Hippocampal formation (tissue), 2 donors: ENCODE measurements at places on chromosomes 6 and 20.

DNA sequence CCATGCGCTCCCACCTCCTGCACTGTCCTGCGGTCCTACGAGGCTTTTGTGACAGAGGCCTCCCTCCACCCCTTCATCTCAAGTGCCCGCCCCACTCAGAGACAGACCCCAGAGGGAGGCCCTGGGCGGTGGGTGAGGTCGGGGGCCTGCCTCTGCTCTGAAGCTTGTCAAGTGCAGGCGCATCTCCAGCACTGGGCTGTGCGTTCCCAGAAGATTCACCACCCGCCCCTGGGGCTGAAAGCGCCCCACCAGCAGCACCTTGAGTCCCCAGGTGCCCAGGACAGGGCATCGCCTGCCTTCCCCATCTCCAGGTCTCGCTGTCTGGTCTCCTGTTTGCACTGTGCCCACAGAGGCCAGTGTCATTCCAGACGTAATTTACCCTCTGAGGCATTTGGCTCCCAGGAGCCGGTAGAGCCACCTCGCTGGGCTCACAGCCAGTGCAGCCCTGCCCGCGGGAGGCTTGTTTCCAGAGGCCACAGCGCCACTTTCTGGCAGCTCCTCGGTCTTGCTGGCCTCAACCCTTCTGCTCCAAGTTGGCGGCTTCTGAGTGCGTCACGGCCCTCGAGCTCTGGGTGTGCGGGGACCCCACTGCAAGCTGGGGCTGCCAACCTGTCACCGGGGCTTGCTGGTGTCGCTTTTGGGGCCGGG lies 191.1 kb downstream of the TAF4 start:
- DNase-seq: no peak

DNA sequence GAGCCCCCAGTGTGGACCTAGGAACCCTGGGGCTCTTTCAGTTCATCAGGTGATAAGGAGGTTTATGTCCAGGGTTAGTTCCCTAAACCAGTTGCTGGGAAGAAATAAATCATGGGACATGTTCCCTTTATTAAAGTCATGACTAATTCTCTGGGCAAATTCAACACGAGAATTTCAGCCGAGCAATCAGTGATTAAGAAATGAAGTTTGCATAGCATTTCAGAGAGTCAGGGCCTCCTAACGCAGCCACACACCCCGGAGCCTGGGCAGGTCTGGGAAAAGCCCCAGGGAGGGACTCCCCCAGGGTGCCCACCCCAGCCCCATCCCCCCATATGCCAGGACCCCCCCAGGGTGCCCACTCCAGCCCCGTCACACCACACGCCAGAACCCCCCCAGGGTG lies 20.1 kb downstream of the SLCO4A1 start:
- DNase-seq: no peak

DNA sequence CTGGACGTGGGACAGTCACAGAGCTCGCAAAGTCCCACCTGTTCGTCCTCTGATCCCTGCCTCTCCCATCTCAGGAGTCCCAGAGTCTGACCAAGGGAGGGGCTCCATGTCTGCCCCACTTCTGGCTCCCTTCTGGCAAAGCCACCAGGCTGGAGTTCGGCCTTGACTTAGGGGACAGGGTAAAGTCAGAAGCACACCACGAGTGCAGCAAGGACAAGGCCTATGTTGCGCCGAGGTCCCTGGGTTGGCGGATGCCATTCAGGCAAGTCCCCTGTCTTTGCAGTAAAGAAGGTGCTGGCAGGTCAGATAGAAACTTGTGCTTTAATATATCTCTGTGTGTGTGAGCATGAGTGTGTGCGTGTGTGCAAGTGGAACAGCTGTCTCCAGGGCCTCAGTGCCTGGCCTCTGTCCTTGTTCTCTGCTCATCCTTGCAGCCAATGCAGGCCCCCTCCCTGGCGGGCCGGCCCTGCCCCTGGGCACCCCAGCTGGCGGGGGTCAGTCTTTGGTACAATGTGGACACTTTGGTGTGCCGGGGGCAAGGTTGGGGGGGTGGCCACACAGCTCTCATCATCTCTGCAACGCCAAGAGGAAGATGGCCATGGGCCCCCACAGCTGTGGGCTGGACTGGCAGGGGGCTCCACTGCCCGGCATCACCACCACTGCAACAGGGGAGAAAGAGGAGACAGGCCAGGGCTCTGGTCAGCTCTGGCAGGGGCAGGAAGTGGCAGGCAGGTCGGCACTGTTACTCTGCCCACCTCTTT lies 60.7 kb downstream of the MDGA1 start:
- DNase-seq: no peak

GRCh38 chr20:13526551-13526950 lies 112.2 kb downstream of the TASP1 start:
- DNase-seq: no peak

DNA sequence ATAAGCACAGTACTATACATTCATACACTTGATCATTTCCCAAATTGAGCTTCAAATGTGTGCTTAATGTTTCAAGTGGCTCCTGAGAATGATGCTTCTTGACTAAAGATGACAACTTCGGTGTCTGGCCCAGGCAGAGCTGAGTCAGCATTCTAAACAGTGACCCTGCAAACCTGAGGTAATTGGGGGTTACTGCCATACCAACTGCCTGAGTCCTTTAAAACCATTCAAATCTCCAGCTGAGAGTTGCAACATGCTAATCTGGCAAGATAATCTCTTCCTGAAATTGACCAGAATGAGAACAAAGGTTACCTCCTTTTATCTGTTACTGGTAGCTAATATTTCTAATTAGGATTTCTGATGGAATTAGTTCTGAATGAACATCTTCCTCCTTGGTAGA lies 8.2 kb downstream of the BACH2 start:
- DNase-seq: no peak

DNA sequence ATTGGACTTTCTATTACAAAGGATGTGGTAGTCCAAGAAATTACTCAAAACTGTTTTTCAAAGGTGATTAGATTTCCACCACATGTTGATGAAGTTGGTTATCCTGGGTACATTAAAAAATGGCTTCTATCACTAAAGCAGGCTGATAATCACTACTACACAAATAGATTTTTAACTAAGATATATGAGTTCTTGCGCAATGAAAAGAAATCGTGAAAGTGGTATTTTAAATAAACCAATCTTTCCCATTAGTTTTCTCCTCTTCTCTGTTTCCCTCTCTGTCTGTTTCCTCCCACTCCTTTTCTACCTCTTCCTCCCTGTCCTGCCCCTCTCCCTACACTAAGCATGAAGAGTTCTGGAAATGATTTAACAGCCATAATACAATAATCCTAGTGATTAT lies 487.9 kb upstream of the CITED2 start:
- DNase-seq: no peak

GRCh38 chr6:154951345-154952200 lies 43.5 kb upstream of the TIAM2 start:
- DNase-seq: no peak

DNA sequence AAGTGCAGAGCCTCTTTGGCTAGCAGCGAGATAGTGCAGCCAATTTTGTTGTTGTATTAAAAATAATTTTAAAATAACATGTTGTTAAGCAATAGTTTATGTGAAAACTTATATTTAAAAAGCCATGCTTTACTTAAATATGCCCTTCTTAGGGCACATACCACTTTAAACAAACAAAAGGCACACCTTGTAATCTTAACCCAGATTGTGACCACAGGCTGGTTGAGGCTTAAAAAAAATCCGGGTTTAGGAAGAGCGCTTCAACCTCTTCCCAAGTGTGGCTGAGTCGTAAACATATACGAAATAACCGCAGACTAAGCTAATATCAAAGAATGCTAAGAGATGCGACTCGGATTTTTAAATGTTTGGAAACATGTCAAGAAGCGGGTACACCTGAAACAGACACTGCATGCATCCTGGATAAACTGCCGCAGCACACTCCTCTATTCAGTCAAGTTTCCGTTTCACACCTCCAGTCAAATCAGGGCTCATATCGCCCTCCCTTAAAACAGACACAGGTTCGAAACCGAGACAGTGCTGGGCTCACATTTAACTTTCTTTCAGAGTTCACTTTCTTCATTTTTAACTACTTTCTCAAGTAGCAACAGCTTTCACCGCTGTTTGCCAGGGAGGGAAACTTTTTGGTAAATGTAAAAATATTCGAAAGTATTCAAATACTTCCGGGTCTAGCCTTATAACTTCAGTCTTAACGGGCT lies 1.5 kb downstream of the DEK start:
- DNase-seq: no peak

DNA sequence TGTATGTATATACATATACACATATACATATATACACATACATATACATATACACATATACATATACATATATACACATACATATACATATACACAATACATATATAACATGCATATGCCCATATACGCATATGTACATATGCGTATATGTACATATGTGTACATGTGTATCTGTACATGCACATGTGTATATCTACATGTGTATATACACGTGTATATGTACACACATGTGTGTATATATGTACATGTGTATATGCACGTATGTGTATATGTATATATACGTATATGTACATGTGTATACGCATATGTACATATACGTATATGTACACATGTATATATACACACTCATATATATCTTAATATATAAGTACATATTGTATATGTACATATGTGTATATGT lies 60.3 kb downstream of the RGS17 start:
- DNase-seq: no peak

DNA sequence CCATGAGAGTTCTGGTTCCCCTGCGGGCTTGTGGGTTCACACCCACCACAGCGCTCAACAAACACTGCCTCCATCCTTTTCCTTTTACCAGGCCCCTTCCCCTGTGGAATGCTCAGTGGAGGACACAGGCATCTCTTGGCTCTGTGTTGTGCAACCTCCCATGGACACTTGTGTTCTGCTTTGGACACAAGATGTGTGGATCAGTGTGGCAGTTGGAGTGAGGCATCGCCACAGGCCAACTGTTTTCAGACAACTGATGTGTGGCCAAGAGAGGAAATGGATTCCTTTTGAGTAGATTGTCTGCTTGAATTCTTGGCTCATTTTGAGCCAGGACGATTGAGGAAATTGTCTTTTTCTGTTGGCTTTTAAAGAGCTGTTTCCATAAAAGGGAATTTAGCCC lies 26.8 kb downstream of the CST8 start:
- no peak for DNase-seq

DNA sequence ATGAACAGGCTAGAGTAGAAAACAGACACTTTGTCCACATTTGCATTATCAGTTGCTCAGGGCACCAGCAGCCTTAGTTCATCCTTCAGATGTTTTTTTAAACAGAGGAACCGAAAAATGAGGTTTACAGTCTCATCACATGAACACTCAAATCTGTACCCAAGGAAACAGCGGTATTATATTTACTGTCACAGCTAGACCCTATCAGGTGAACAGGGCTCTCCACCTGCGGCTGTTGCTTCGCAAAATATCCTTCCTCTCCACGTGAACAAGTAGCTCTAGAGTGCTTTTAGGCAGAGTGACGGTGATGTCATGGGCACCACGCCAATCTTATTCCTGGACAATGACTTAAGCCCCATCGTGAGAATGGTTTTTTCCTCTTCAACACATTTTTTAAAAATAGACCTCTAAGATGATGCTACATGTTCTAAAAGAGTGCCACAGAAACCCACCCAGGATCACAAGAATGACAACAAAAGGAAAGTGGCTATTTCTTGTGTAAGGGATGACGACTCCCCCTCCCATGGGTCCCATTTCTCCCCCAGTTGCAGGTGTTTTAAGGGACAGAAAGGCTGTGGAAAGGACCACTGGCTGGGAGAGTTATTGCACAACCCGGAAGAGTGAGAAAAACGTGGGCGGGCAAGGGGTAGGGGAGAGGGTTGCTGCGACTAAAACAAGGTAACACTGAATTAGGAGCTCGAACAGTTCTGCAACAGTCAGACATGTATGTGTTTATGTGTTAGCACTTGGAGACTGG lies 77.7 kb downstream of the EFHC1 start:
- no peak for DNase-seq
